ENCODE measurements at places on chromosomes 13 and 19.

- DNase-seq, result no peak
Observed at GRCh38 chr19:14394167-14394566, 12.9 kb downstream of the ADGRE5 start.

DNA sequence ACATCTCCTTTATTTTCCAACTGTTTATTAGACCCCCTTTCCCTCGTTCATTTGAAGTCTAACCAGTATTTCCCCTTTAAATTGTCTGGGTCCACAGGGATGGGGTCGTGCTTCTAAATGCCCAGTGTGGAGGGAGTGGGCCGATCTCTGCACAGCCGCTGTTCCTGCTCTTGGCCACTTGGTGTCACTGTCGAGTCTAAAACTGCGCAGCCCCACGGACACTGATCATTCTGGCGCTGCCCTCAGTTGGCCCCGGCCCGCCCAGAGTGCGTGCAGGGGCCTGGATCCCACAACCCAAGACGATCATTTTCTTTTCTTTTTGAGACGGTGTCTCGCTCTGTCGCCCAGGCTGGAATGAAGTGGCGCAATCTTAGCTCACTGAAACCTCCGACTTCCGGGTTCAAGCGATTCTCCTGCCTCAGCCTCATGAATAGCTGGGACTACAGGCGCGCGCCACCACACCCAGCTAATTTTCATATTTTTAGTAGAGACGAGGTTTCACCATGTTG is 12.0 kb downstream of the WDR88 start:
- DNase-seq, result no peak

GRCh38 chr13:77729502-77730221 is 32.2 kb downstream of the SLAIN1 start:
- no peak for DNase-seq

DNA sequence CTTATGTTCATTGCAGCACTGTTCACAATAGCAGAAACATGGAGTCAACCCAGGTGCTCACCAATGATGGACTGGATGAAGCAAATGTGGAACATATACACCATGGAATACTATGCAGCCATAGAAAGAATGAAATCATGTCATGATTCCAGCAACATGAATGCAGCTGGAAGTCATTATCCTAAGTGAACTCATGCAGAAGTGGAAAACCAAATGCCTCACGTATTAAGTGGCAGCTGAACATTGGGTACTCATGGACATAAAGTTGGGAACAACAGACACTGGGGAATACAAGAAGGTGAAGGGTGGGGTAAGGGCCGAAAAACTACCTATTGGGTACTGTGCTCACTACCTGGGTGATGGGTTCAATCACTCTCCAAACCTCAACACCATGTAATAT is 915.9 kb downstream of the UQCRFS1 start:
- no peak for DNase-seq

- no peak for DNase-seq
Observed at GRCh38 chr13:40653527-40654318, 12.7 kb downstream of the FOXO1 start.

DNA sequence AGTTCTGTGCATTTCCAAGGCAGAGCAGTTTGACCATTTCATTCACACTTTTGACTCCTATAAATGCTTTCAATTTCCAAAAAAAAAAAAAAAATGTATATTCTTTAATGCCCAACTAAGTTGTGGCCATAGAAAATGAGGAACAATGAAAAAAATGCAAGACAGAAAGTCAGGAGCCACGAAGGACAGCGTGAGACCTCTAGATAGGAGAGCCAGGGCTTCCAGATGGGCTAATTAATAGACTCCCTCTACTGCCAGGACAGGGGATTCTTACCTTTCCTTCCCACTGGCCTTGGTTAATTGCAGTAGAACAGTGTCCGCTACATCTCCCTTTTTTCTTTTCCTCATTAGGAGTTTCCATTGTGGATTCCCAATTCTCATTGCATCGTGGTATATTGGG is 8.6 kb downstream of the FPR3 start:
- DNase-seq, result no peak

DNA sequence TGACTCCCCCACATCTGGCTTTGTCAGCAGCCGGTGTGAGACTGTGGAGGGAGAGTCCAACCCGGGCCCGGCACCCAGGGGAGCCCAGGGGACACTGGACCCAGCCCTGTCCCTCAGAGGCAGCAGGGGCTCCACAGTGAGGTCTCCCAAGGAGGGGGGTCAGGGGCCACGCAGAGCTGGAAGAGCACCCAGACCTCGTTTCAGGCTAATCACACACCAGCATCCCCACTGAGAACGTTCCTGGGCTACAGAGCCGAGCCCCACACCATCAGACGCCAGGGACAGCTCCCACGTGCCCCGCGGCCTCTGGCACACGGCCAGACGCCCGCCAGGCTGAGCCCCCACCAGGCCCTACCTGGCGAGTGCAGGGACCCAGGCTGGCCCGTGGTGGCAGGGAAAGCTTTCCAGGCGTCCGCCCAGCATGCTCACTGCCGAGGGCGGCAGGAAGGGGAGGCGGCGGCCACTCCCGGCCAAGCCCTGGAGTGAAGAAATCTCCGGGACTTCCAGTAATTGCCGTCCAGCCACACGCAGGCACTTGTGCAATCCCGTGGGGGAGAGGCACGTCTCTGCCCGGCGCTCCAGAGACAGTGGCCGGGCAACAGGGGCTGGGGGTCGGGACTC is 19.2 kb downstream of the SBNO2 start:
- no peak for DNase-seq

DNA sequence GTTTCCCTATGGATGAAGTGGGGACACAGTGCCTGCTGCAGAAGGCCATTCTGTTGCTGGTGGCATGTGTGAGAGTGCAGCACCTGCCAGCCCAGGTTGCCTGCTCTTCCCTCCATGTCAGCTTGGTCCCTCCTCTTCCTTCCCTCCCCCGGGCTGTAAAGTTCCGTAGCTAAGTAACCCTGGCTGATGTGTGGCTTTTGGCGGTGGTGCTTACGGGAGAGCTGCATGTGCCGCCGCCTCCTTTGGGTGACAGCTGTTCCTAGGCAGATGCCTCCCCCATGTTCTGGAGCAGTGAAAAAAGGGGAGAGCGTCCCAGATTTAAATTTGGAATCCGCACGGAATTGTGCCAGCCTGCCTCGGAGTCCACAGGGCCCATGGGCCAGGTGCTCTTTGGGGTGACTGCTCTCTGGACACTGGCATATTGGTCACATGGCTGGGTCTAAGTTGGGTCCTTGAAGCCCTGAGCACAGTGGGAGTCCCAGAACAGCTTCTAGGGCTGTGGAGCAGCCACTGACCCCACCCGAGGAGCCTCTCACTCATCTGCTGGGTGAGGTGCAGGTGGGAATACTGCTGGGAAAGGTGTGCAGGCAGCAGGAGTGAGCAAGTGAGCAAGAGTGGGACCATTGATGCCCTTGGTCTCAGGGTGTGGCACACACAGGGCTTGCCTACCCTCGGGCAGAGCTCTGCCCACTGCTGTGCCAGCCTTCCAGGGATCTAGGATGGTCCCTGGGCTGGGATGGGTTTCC is 33.1 kb upstream of the ZNF536 start:
- no peak for DNase-seq

DNA sequence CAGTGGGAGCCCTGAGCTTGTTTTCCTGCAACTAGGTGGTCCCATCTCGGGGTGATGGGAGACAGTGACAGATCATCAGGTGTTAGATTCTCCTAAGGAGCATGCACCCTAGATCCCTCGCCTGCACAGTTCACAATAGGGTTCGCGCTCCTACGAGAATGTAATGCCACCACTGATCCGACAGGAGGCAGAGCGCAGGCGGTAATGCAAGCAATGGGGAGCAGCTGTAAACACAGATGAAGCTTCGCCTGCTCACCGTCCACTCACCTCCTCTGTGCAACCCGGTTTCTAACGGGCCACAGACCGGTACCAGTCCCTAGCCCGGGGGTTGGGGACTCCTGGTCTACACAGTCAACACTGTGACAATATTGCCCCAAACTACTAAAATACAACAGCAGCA is 38.8 kb downstream of the CARD8 start:
- DNase-seq, result no peak

DNA sequence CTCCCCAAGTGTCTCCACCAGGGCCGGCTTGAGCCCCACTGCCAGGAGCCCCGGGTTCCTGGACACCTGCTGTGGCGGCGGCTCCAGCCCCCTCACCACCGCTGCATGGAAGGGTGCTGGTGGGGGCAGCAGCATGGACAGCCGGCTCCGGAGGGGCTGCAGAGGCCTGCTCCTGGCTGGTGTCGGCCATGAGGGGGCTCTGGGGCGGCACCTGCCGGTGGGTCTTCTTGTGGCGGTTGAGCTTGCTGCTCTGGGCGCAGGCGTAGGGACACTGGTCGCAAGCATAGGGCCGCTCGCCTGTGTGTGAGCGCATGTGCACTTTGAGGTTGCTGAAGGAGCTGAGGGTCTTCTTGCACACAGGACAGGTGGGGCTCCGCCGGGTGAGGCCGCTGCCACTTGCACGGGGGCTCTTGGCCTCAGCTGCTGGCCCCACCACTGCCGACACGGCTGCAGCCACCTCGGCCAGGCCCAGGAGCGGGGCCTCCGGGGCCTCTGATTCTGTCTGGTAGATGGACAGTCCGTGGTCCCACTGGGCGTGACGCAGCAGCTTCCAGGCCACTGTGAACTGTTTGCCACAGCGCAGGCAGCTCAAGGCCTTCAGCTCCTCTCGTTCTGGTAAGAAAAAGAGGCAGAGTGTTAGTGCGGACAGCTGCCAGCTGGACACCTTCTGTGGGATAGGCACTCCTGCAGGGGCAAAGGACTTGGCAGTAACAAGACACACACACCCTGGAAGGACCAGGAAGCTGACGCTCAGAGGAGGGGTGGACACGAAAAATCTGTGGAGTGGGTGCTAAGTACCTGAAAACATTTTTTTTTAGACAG is 4.1 kb downstream of the ZNF296 start:
- no peak for DNase-seq

DNA sequence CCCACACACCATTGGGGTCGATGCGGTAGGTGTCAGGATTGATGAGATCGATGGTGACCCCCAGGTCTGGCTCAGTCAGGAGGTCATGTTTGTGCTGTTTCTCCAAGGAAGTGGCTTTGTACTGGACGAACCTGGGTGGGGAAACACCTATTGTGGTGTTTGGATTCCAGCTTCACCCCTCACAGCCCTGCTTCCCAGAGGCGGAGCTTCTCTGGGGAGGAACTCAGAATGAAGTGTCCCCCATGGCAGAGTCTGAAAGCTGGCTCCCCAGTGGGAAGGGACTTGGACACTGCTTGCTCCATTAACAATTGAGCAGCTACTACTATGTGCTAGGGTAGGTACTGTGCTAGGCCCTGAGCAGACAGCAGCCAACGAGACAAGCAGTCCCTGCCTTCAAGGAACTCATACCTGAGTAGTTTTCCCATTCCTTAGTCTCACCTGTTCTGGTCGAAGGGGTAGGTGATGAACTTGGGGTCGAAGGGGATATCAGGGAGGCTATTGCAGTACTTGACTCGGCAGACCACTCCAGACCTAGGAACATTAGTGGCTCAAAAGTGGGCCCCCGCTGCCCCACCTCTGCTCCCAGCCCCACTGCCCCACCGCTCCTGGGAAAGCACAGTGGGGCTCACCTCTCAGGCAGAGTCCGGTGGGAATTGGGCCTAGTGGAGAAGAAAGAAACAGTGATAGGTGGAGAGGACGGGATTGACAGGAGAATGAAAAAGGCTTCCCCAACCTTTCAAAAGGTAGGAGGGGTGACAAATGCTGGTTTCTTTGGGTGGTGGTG is 1.1 kb downstream of the PAF1 start:
- DNase-seq, result no peak

DNA sequence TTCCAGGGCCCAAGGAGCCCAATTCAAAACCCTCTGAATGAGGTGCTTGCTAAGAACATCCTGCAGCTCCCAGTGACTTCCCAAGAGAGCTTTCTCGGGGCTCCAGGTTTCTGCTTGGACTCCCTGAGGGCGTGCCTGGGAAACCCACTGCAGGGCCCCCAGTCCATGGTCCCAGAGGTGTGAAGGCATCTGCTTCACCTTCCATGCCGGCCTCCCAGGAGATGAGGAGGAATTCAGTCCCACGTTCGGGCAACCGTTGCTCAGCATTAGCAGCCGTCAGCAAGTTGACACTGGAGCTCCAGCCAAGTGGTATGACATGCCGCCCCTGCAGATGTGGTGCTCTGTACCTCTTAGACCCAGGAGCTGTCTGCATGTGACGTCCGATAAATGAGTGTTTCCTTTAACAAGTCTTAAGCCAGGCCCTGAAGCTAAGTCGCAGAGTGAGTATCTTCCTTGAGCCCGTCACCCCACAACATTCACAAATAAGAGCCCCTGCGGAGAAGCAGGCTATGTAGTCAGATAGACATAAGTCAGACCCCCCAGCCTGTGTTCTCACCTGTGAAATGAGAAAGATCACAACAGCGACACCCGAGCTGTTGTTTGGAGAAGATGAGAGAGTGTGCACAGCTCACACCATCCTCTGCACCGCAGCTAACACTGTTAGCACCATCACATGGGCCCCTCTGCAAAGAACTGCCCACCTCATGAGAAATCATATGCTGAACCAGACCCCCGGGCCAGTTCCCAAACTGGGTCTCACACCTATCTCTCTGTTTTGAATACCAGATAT is 150.3 kb downstream of the KATNAL1 start:
- DNase-seq, result no peak

GRCh38 chr13:59950266-59950665 is 213.5 kb downstream of the DIAPH3 start:
- DNase-seq, result no peak
